ENCODE measurements at places on chromosomes 7 and 10.

GRCh38 chr7:55475855-55476803 lies 96.2 kb downstream of the VOPP1 start:
- no peak for DNase-seq

DNA sequence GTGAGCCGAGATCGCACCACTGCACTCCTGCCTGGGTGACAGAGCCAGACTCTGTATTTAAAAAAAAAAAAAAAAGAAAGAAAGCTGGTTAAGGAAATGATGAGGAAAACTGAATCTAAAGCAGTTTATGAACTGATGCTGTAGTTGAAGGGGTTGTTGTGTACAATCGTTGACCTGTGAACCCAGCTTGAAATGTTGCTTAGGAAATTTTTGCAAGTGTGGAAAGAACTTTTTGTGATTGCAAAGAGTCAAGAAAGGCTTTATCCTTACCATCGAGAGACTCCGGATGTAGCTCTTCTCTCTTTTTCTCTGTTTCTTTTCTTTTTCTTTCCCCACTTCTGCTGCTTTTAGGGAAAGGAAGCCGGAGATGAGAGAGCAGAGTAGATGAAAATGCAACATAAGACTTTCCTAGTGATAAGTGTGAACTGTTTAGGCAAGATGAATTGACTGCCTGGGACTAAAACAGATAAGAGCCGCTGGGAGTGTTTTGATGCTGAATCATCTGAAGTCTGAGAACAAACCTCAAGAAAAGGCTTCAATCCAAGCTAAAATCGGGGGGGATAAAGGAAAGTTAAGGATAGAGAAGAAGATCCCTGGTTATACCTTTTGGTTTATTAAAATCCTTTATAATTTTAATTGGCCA lies 69.0 kb downstream of the TAF3 start:
- DNase-seq: no peak

DNA sequence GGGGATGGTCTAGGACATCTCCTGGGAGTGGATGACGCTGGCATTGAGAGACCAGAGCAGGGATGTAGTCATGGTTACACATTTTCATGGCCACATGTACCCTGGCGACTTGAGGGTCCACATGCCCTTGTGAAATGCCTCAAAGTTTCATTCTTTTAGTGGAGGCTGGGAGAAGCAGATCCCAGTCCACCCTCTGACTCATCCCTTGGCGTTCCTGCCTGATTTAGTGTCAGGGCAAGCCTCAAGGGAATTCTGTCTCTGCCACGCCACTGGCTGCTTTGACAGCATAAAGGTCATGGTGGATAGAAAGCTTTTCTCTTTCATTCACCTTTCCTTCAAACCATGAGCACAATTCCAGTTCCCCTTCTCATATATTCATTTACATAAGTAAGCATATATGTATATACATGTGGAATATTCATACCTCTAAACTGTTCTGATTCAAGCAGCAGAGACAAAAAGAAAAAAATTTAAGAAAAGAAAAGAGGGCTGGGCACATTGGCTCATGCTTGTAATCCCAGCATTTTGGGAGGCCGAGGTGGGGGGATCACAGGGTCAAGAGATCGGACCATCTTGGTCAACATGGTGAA lies 21.8 kb upstream of the KIF5B start:
- no peak for DNase-seq

GRCh38 chr7:102175423-102176170 lies 111.1 kb upstream of the SH2B2 start:
- no peak for DNase-seq

DNA sequence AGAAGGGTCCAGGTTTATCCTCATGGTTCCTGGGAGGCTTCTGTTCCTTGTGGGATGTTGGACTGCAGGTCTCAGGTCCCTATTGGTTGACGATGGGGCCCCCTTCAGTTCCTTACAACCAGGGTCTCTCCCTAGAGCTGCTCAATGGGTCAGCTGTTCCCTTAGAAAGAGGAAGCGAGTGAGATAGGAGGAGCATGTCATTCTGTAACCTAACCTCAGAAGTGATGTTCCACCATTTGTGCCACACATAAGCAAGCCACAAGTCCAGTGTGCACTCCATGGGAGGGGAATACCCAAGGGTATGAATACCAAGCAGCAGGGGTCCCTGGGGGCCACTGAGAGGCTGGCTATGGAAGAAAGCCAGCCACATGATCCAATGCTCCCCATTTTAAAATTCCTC lies 192.7 kb downstream of the GATA3 start:
- no peak for DNase-seq

DNA sequence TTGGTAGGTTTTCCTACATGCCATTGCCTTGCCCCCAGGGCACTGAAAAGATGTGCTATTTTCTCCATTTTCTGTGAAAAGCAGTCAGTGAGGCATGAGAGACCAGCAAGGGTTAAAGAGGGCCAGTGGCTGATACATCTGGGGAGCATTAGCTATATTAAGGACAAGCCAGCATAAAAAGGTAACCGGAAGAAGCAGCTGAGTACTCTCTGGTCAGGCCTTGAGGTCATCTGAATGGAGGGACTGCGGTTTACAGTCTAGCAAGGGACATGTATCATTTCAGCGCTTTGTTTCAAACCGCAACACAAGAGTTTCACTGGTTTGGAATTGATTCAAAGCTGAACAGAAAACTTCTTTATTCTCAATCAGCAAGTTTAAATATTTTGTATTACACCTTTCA lies 120.4 kb downstream of the EPDR1 start:
- no peak for DNase-seq

DNA sequence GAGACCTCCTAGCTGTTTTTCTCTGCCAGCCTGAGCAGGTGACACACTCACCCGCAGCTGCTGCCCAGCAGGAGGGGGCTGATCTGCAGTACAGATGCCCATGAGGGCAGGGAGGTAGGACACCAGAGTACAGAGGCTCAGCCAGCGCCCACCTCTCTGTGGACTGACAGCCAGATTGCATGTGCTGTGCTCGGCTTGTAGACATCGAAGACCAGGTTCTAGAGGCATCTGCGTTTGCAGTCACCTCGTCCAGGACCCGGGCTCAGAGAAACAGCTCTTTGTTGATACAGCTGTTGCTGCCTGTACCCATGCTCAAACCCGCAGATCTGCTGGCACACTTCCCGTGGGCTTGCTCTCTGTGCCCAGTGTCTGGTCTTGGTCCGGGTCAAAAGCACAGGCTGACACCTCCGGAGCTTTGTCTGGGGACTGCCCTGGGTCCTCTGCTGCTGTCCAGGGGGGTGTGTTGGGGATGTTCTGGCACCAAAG lies 224.7 kb downstream of the GLRX3 start:
- DNase-seq: no peak

- no peak for DNase-seq
Measured at GRCh38 chr10:11265484-11265883, 247.8 kb downstream of the CELF2 start.

GRCh38 chr10:127738512-127739424 lies 1.8 kb downstream of the FOXI2 start:
- no peak for DNase-seq

DNA sequence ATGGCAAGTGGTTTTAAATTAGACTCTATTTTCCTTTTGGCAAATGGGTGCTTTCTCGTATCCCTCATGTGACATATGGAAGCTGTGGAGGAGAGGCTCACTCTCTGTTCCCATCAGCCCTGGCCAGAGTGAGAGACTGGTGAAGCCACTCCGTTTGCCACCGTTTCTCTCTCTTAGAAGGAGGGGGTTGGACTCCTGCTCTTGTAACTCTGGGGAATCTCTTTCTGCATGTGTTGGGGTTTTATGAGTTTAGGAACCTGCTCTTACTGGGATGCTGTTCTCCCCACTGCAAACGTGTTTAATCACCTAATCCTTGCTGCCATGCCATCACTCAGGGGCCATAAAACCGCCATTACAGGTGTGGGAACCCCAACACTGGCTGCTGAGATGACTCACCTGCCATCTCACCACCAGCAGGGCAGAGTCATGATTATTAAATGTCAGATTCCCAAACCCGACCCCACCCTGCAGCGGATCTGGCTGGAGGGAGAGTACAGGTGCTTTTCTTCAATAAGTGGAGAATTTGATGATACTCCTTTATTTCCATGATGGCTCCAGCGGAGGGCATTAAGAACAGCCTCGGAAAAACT lies 103.2 kb downstream of the ADCY1 start:
- no peak for DNase-seq

- DNase-seq: no peak
Measured at GRCh38 chr10:122044713-122045112, 55.8 kb downstream of the TACC2 start.

GRCh38 chr7:108067844-108068243 lies 62.3 kb downstream of the LAMB4 start:
- no peak for DNase-seq

DNA sequence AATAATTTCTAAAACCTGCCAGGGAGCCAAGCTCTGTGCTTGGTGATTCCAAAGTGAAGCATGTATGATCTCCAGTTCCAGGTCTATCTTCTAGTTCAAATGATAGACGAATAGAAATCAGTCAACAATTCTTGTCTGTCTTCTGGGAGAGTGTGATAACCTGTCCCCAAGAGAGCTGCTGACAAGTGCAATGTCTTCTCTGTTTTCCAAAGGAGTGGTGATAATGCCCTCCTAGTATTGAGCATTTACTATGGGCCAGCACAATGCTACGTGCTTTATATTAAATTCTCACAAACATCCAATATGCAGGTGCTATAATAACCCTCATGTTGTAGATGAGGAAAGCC lies 10.2 kb downstream of the MXI1 start:
- no peak for DNase-seq

- peak; percentile 61 for DNase-seq
Measured at GRCh38 chr7:66043681-66044497, 31.7 kb upstream of the ASL start.

DNA sequence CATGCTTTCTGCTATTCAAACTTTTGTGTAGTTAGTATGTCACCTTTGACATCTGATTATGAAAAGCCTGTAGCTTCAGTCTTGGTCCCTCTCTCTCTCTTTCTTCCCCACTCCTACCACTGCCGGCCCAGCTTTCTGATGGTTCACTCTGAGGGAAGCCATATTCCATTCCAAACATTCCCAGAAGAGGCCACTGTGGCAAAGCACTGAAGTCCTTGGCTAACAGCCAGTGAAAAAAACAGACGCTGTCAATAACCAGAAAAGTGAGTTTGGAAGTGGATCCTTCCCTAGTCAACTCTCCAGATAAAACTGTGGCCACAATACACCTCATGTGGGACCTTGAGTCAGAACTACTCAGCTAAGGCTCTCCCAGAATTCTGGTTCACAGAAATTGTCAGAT lies 950.7 kb upstream of the PHF14 start:
- peak; percentile 1 for DNase-seq

GRCh38 chr7:91459539-91459938 lies 195.3 kb downstream of the FZD1 start:
- no peak for DNase-seq

DNA sequence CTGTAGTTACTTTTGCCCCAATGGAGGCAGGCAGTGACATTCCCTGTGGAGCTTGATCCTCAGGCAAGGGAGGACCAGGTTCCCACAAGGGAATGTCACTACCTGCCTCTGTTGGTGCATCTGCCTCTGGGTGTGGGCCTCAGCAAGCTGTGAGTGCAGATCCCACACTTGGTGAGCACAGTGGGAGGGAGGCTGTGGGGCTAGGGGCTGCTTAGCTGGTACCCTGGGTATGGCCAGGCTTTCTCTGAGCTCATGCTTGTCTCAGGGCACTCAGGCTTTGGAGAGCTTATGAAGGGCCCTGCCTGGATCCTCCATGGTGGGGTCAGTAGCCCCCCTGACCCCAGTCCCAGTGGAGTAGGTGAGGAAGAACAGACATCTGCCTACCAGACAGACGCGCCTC lies 16.2 kb upstream of the ZNF488 start:
- DNase-seq: no peak

GRCh38 chr7:138208142-138208570 lies 131.9 kb downstream of the AKR1D1 start:
- no peak for DNase-seq

GRCh38 chr10:6729071-6729774 lies 149.1 kb upstream of the PRKCQ start:
- no peak for DNase-seq

- peak; percentile 97 for DNase-seq
Measured at GRCh38 chr7:71733107-71733870, 601.3 kb downstream of the GALNT17 start.

DNA sequence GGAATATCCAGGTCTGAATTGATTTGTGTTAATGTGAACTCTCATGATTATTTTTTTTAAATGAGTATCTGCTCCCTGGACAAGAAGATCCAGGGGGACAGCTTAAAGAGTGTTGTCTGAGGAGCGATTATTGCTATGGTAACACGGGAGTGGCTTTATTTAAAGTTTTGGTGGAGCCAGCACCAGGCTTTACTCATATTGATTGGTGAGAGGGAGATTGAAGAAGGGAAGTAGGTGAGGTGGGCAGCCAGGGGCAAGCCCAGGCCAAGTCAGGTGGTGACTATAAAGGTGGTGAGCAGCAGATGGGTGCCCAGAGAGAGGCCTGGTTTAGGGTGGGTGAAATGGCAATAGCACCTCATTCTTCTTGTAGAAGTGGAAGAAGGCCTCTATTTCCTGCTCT lies 10.2 kb upstream of the AGR2 start:
- DNase-seq: no peak

GRCh38 chr7:105677410-105677730 lies 96.1 kb upstream of the EFCAB10 start:
- no peak for DNase-seq

DNA sequence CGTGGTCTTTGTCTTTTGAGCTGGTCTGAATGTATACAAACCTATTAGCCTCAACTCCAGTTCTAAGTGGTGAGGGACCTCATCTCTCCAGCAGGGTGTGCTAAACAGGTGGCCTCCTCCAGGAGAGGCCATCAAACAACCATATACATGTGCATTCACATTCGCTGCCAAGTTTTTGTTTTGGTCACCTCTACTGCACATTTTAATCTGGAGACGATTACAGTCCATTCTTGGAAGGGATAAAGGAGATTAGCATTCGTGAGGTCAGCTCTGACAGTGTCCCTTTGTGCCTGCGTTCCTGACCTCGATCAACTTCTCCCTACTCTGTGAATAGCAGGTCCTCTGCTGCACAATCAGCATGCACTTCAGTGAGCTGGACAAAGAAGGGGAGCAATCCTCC lies 60.8 kb downstream of the RHOBTB1 start:
- DNase-seq: peak; percentile 30

DNA sequence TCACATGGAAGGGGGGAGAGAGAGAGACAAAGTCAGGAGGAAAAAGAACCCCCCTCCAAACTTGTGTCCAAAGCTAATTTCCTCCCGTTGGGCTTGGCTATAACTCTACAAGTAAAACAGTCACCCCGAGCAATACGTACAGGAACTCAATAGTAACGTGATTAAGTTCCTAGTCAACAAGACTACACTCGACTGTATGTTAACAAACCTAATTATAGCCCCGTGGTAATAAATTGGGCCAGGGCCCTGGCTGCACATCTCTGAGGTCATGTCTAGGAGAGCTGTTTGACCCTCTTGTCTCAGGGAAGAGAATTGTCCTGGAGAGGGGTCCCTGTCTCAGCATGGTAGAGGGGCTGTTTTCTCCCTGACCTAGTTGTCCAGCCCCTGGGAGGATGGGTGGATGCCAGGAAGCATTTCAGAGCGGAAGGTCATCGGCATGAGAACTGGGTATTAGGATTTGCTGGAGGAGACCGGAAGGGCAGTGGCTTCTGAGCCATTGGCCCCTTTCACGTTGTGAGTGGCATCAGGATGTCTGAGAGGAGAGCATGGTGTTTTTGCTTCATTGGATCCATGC lies 60.2 kb upstream of the COMTD1 start:
- DNase-seq: no peak

- no peak for DNase-seq
Measured at GRCh38 chr7:74657692-74658177, at the start of gene GTF2I. TSS of gene GTF2I (plus strand) at chr7:74657718. CDS start at chr7:74689129, 31,411 bp downstream.

Data from HuH-7 (cell line).